Large intestine (tissue), 12 donors: ENCODE measurements at places on chromosomes 12 and 14.

- no peak for DNase-seq
Observed at GRCh38 chr14:22105624-22106006, 432.0 kb upstream of the OR4E1 start.

DNA sequence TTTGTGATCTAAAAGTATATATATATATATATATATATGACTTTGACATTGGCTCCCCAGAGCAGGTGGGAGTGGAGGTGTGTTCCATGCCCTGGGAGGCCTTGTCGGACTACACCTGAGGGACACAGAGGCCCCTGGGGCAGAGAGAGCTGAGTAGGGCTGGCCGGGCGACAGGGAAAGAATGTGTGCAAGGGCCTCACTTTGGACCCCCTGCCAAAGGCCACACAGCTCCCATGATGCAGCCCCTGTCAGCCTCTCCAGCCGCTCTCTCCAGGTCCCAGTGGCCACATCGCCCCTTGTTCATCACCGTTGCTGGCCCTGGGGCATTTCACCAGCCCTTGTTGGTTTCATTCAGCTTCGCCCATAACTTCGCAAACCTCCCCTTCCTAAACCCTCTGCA is 123.9 kb downstream of the BCL11B start:
- DNase-seq: no peak

DNA sequence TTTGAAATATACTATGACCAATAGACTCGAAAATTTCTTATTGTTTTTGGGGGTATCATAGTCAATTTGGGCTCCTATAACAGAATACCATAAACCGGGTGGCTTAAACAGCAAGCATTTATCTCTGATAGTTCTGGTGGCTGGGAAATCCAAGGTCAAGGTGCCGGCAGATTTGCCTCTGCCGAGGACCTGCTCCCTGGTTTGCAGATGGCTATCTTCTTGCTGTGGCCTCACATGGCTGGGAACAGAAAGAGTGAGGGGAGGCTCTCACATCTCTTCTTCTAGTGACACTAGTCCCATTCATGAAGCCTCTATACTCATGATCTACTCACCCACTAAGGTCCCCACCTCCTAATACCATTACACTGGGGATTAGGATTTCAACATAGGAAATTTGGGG is 70.7 kb downstream of the BORCS5 start:
- DNase-seq: no peak

DNA sequence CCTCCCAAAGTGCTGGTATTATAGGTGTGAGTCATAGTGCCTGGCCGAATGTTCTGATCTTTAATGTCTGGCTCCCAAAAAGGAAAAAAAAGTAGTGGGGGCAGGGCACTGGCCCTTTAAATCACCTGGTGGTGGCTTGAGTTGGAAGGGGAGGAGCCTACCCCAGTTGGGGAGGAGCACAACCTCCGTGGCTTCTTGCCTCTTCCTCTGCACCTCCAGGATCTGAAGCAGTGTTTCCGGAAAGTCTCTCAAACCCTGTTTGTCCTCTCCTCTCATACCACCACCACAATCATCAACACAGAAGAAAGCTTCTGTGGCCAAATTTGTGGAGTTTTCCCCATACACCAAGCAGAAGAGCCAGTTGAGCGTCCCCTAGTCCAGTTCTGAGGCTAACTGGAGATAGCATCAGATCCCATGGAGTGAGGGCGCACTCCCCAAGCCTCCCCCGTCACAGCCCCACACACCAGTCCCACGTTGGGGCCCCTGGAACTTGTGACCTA is 24.3 kb upstream of the RCOR1 start:
- peak; percentile 52 for DNase-seq

DNA sequence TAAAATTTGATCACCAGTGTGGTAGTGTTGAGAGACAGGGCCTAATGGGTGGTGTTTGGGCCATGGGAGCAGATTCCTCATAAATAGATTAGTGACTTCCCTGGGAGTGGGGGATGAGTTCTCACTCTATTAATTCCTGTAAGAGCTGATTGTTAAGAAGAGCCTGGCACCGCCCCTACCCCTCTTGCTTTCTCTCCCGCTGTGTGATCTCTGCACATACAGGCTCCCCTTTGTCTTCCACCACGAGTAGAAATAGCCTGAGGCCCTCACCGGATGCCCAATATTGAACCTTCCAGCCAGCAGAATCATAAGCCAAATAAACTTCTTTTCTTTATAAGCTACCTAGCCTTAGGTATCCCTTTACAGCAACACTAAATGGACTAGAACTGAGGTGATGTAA is 31.9 kb upstream of the CAND1 start:
- DNase-seq: no peak

GRCh38 chr12:22286569-22286968 is 47.9 kb downstream of the ST8SIA1 start:
- no peak for DNase-seq

DNA sequence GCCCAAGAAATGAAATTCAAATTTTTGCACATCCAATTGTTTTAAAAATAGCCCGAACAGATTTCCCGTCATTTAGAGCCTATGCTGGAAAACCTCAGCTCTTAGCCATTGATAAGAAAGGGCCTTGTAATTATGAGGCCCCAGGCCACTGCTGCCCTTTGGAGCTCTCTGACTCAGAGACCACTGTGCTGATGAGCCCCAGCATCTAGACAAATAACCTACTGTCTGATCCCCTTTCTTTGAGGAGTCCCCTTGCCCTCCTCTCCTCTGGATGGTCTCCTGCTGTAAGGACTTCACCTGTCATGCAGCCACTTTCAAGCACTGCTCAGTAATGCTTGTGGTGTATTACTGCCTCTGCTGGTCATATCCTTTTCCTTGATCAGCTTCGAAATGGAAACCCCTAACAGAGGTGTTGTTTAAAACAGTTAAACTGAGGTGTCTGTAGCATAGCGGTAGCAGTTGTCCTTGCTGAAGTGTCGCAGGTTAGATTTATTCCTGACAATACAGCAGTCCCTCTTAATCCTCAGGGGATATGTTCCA is 159.9 kb upstream of the SRRM4 start:
- no peak for DNase-seq

- no peak for DNase-seq
Observed at GRCh38 chr14:100027771-100028490, 37.3 kb upstream of the EVL start.

DNA sequence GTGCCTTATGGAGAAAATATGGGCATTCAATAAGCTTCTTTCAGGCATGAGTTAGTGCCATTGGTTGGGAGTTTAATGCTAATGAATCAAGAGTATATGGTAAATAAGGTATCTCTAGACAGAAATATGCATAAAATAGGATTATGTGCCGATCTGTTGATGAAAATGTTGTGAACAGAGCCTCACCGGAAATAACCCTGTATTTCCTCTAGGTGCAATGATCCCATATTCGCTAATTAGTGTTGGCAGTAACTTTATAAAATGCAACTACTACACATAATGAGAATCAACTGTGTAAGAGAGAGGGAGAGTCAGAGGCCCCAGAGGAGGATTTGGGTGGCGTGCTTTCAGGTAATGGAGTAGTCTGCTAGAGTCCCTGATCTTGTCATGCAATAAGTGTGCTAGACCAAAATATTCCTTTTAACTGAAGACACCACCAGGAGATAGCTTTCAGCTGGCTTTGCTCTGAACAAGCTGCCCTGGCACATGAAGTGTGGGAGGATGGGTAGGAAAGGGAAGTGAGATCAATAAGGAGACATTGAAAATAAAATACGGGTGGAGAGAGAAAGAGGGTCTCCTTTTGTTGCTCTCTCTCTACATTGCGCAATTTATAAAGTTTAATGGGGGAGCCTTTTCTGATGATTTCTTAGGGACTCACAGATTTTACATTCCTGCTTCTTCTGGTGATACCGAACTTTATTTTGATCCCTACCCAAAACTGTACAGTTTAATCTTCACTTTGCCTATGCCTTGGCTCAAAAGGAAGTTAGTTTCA is 68.6 kb upstream of the PLXNC1 start:
- DNase-seq: no peak

DNA sequence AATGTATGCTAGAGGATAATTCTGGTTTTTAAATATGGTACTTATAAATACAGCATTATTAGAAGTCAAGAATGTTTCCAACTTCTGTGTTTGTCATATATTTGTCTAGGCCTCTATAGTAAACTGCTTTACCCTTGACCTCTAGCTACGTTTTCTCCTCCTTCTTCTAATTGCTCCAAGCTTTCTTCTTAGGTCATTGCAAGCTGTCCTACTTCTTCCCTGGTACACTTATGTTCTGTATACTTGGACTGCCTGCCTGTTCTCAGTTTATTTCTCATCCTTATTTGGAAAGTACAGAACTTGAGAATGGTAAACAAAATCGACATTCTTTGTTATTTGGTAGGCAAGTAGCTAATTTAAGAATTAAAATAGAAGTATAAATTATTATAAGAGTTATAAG is 23.9 kb upstream of the ATP2B1 start:
- no peak for DNase-seq

DNA sequence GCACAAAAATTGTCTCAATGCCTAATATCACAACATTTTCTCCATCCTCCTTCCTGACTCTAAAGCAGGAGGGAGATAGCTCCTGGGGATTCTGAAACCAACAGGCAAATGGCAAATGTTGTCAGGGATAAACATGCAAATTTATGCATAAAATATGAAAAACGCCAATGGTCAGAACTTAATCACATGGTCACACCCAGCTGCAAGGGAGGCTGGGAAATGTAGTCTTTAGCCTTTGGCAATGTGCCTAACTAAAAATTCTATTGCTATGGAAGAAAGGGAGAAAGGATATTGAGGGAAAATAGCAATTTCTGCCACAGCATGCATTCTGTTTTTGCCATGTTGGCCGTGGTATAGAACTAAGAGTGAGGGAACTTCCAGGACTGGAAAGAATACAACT is 11.7 kb upstream of the OASL start:
- no peak for DNase-seq

DNA sequence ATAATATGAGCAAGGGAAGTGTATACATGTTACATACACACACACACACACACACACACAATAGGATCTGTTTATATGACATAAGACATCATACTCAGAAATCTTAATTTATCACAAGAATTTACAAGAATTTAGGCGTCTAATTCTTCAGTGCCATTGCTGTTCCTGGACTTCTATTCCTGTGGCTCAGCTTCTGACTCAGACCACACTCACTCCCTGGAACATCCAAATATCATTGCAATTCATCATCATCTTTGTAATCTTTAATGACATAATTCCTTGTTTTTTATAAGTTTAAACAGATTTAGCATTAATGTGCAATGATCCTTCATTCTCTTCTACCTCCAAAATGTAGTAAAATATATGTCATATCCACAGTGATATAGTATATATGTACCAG is 544.2 kb downstream of the FOXG1 start:
- no peak for DNase-seq

DNA sequence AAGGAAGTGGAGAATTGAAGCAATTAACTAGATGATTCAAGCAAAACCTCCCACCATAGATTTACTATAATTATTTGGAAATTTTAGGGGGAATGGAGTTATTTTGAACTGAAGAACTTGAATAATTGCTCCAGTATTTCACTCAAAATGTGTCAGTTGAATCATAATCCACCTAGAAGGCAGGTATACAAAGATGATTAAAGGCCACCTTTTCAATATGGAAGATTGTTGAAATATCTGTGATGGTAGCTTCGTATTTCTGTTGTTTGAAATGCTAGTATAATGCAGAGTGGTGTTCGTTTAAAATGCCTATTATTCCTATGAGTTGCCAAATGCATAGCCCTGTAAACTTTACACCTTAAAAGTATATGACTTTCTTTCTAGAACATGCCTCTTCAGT is 3.1 kb downstream of the HMGA2 start:
- no peak for DNase-seq

DNA sequence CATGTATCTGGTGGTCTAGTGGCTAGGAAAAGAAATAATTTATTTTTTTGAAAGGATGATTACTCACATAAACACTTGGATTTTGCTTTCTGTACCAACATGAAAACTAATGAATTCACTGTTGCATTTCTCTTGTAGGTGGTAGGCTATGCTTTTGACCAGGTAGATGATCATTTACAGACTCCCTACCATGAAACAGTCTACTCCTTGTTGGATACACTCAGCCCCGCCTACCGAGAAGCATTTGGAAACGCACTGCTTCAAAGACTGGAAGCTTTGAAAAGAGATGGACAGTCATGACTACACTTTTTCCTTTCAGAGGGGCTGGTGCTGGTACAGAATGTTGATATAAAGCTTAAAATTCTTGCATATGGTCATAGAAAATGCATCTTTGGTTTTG is 6.5 kb upstream of the AK7 start:
- no peak for DNase-seq

DNA sequence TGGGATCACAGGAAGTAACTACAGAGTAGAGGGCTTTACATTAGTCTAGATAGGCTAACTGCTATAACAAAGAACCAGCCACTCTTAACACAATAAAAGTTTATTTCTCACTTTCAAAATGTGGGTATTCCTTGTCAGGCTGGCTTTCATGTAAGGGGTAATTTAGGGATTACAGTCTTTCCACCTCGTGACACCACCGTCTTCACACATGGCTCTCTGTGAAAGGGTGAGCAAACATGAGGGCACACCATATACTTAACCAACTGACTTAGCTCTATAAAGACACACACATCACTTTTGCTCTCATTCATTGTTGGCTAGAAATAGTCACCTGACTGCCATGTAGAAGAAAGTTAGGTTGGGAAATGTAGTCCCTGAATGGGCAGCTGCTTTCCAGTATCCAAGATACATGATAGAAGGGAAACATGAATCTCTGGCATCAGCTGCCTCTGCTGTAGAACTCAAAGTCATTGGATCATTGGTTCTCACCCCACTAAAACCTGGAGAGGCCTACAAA is 66.1 kb upstream of the CRY1 start:
- no peak for DNase-seq

DNA sequence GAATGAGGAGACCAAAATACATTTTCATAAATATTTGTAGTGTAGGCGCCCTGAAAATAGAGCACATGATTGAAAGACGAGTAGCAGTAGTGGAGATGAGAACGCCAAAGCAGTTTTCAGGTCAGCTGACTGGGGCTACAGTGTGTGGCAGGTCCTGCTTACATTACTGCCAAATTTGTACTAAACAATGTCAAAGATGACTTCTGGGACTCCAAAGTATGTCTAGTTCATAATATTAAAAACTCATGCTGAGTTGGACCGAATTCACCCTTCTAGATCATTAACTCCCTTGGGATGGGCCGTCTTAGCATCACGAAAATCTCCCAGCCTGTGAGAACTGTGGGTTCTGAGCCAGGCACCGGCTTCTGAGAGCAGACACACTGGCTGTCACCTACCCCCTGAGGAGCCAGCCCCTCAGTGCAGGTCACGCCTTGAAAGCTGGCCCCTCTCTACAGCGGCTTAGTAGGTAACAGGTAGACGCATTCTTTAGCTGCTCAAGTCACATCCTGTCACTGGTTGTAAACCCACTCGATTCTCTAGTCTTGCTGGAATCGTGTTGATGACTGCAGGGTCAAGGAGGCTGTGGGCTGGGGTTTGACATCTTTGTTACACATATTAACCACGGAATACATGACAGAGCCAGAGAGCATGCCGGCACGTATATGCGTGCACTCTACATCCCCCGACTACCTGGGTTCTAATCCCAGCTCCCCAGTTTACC is 210.4 kb downstream of the ETV6 start:
- DNase-seq: no peak

GRCh38 chr14:61749867-61750266 is 12.4 kb upstream of the SNAPC1 start:
- peak; percentile 72 for DNase-seq
